GM23338 (cell line): ENCODE measurements at places on chromosomes 12 and 14.

DNA sequence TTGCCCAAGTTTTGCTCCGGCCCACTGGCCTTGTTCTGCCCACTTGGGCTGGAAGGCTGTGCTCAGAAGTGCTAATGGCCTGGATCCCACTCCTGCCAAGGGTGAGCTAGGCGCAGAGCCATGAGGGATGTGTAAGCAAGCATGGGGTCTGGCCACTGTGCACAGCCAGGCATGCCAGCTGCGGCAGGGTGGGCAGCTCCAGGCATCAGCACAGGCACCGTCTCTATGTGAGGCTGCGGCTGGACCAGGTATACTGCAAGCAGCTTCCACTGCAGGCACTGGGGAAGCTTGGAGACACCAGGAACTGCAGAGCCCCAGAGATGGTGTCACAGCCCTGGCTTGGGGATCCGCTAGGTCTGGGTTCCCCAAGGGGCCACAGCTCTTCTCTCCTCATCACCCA, 264.9 kb downstream of the LRIG3 start:
- no peak for DNase-seq

DNA sequence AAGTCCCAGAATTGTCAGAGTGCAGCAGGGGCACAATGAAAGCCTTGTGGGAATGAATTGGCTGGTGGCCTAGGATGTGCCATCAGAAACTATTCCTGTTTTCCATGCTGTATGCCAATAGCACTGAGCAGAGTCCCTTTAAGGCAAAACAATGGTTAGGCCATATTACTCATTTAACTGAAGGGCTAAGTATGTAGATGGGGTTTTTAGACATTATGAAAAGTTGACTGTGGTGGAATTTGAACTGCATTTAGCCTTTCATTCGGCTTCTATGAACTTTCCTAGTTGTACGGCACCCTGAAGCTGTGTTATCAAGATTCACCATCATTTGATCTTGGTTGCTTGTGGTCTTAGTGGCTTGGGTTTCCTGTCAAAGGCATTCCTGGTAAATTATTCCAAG, 24.8 kb downstream of the IL26 start:
- DNase-seq, result no peak

GRCh38 chr14:61570549-61571290, 124.6 kb upstream of the HIF1A start:
- no peak for DNase-seq

DNA sequence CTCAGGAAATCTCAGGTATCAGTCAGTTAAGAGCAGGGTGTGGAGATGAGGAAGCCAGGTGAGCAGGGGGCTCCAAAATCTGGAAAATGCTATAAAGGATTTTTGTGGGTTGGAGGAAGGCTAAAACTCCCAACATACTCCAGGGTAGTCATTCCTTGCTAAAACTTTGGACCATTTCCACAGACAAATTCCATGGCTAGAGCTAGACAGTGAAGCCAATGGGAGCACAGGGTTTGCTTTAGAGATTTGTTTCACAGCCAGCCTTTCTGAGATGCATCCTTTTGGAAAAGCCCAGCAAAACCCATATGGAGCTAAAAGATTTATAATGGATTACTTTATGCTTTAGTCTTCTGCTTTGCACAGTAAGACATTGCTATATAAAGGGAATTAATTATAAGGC, 146.5 kb downstream of the SAMD4A start:
- DNase-seq, result no peak

DNA sequence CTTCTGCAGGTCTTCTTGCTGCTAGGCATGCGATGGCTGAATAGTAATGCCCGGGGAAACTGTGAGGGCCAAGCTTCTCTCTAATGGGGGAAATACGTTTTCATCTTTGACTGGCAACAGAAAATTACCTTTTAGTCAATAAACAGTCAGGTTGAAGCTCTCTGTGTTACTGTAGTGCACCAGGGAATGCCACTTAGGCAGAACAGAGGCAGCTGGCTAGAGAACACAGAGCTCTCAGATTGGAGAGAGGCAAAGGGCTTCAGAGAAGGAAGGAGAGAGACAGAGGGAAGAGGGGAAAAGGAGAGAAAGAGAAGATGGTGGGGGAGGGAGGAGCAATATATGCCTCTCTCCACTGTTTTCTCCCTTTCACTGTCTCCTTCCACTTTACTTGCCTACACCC, 6.7 kb downstream of the HSD17B6 start:
- DNase-seq, result no peak

DNA sequence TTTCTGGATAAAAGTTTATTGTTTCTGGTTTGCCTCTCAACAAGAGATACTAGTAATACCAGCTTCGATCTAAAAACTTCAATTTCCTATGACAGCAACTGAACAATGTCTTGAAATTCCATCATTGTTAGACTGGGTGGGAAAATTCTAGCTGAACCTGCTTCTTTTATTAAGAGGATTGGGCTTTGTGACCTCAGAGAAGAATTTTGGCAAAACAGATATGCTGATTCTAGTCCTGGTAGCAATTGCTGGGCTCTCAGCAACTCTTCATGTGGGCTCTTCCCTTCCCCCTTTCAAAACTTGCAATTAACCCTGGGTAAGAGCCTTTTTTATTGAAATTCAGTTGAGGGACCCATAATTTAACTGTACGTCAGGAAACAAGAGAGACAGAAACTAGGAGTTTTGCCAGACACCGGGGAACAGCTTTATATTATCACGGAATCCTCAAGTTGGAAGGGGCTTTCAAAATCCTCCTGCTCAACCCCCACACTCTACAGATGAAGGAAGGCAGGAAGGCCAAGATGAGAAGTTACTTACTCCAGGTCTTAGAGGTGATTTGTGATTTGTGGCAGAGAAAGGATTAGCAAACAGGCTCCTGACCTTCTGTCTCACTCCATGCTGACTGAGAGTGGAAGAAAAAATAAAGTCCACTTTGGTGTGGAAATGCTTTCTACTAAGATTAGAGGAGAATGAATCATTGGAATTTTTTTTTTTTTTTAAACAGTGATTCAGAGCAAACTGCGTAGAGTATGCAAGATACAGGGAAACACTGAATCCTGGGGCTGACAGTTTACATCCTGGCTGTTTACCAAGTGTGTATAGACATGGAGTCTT, 239.0 kb upstream of the ATP2B1 start:
- peak; percentile 13 for DNase-seq

GRCh38 chr12:88633312-88633711, 53.0 kb upstream of the KITLG start:
- DNase-seq, result peak; percentile 21

GRCh38 chr12:359091-359490, 30.0 kb downstream of the KDM5A start:
- no peak for DNase-seq

- DNase-seq, result no peak
Observed at GRCh38 chr12:91813701-91814100, 331.9 kb downstream of the BTG1 start.

DNA sequence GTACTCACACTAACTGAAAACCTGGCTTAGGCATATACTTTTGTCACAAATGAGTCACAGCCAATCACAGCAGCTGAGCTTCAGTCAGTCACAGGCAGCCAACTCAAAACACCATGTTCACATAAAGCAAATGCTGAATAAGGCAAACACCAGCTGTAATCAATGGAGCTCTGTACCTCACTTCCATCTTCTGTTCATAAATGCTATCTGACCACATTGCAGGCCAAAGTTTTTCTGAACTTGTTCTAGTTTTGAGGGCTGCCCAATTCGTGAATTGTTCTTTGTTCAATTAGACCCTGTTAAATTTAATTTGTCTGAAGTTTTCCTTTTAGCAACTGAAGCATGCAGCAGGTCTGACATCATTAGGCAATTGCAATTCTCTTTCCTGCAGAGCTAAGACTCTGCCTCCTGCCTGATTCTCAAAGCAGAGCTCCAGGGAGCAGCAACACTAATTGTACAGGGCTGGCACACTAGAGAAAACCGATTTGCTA, 129.9 kb downstream of the WIF1 start:
- no peak for DNase-seq

DNA sequence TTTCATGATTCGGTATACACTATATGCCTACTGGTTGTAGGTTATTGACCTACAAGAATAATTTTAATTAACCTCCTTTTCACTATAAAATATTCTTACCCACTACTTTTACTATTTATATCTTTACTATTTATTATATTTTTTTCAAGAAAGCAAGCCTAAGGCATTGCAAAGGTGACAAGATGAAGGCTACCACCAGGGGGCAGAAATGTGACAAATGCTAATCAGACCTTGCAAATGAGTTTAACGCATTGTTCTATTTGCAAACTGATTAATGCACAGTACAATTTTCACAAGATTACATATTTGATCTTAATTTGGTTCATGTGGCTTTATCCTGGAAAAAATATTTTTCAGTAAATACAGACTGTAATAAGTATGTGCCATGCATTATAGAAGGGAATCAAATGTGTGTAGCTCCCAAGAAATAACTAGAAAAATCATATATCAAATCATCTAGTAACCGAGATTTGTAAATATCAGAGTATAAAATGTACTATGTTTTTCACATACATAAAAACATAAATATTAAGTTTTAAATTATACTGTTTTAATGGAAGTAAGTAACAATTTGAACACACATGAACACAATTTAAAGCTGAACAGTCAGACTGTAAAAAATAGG, 107.0 kb downstream of the ADAMTS20 start:
- peak; percentile 79 for DNase-seq

GRCh38 chr12:117144599-117144998, 45.4 kb upstream of the TESC start:
- DNase-seq, result no peak

DNA sequence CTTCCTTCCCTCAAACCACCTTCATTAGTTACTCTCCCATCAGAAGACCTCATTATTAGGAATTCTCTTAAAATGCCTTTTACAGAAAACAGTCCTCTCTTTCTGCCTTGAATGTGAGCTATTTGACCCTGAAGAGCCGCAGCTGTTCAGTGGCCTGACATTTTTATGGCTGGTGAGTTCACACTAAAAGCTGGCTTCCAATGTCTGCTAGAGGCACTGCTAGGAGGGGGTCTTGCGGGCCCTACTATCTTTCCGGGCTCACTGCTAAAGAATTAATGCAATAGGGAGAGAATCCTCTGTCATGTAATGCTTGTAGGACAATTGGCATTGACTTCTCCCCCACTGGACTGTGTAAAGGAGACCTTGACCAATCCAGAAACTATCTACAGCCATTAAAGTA, 87.7 kb downstream of the GPR135 start:
- DNase-seq, result no peak

DNA sequence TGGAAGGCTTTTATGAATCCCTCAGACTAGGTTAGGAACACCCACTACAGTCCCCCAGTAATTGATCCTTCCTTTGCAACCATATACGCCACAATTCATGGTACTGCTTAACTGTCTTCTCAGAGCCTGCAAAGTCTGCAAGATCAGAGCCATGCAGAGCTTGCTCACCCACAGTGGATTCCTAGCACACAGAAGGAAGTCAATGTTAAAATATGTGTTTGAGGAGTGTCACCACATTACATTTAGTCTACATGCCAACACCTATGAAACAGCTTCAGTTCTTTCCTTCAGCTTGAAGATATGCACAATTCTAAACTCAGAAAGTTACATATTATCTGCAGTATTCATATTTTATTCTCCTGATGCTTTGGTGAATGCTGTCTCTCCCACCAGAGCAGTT, 138.5 kb downstream of the NDUFA12 start:
- no peak for DNase-seq

DNA sequence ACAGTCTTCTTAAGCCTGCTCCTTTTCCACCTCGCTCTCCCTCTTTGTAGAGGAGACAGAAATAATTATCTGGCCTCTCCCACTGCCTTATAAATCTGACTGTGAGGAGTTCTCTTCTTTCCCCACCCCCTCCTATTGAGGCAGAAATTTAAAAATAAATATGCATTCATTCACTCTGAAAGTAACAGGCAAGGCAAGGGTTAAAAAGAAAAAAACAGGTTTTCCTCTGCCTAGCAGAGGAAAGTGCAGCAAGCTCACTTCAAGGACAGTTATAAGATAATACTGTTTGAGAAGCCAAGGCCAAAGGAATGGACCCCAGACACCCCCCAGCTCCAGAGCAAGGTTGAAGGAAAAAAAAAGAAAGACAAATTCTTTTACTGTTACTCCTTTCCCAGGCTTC, 56.3 kb downstream of the DHRS2 start:
- DNase-seq, result no peak

DNA sequence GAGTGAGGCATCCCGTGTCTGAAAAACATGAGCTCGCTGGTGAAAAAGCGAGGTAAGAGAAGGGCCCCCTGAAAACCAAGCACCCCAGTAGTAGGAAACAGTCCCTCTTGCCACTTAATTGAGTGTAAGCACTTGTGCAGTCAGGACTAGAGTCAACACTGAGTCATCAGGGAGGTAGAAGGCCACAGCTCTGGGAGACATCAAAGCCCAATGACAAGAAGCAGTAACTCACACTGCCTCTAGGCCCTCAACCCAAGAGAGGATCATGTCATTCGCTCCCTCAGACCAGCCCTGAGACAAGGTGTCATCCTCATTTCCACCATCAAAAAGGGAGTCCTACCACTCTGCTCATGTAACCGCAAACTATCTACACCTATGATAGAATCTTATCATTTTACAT, 17.8 kb downstream of the POMT2 start:
- no peak for DNase-seq

DNA sequence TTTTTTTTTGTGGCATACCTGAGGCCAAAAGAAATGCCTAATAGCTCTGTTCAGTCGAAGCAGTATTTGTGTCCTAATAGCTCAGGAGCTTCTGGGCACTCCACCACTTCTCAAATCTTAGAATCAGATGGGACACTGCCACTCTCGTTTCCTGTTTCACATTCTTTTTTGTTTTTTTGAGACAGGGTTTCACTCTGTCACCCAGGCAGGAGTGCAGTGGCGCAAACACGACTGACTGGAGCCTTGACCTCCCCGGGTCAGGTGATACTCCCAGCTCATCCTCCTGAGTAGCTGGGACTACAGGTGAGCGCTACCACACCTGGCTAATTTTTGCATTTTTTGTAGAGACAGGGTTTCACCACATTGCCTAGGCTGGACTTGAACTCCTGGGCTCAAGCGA, 52.7 kb downstream of the SPPL3 start:
- no peak for DNase-seq

- no peak for DNase-seq
Observed at GRCh38 chr14:96091941-96092411, 52.8 kb downstream of the C14orf132 start.

- no peak for DNase-seq
Observed at GRCh38 chr12:5507944-5508343, 76.0 kb downstream of the NTF3 start.
